Camera-type eye (tissue), 1 donor: ENCODE measurements at places on chromosomes 1 and 21. TPM values are rescaled to one million over a fixed set of nuclear protein-coding genes. Genes with fewer than 3 reads are reported as not detected.

MAEL gene
- total RNA-seq, result 2.4 TPM

GBP7 gene
- not detected for total RNA-seq

PTPRC gene
- 12.3 TPM for total RNA-seq

RABGAP1L gene
- 107 TPM for total RNA-seq

MYOG gene
- 19.8 TPM for total RNA-seq

CYP4X1 gene
- total RNA-seq, result 6.3 TPM

ZNHIT6 gene
- total RNA-seq, result 20.5 TPM
